ENCODE measurements at places on chromosomes 7 and 10.

DNA sequence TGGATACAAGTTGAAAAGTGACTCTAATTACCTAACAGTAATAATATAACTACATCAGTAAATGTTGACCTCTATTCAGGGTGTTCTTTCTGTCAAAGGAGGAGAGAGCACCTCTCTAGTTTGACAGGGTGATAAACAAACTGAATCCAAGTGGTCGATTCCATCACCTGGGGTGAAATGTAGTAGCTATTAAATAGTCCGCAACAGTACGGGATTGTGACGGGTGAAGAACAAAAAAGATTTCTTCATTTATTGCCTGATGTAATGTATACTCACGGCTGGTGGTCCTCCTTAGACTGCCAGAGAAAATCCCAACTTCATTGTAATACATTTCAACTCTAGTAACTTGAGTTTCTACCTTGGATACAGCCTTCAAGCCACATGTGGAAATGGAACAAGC, 292.5 kb upstream of the CELF2 start:
- no peak for DNase-seq

DNA sequence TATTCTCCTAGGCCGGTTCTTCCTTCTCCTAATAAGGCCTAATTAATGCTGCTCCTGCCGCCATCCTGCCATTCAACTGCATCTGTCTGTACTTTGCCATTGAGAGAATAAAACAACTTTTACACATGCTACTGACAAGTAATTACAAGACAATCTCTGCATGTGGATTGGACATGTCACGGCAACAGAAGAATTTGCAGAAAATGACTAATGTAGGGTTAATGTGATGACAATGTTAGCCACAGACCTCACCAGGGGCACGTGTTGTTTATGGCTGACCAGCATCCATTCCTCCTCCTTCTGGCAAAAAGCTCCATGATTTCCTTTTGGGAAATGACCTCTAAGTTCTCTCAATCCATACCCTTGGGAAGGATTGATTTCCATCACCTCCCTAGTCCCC, 58.0 kb downstream of the NEBL start:
- DNase-seq, result no peak

DNA sequence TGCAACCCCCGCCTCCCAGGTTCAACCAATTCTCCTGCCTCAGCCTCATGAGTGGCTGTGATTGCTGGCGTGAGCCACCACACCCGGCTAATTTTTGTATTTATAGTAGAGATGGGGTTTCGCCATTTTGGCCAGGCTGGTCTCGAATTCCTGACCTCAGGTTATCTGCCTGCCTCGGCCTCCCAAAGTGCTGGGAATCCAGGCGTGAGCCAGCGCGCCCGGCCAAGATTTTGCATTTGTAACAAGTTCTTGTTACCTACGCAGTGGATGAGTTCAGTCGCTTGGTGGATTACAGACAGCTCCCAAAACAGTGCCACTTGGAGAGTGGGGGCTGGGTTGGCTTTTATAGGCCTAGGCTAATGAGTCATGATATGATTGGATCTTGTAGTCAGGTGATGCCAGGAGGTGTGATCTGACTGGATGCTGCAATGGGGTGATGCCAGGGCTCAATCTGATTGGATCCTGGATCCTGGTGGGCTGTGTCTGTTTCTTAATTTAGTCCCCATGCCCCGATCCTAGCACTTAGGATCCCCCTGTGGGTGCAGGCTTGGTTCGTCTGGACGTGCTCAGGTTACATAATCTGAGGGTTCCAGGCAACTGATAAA, 20.3 kb downstream of the SBDS start:
- no peak for DNase-seq

DNA sequence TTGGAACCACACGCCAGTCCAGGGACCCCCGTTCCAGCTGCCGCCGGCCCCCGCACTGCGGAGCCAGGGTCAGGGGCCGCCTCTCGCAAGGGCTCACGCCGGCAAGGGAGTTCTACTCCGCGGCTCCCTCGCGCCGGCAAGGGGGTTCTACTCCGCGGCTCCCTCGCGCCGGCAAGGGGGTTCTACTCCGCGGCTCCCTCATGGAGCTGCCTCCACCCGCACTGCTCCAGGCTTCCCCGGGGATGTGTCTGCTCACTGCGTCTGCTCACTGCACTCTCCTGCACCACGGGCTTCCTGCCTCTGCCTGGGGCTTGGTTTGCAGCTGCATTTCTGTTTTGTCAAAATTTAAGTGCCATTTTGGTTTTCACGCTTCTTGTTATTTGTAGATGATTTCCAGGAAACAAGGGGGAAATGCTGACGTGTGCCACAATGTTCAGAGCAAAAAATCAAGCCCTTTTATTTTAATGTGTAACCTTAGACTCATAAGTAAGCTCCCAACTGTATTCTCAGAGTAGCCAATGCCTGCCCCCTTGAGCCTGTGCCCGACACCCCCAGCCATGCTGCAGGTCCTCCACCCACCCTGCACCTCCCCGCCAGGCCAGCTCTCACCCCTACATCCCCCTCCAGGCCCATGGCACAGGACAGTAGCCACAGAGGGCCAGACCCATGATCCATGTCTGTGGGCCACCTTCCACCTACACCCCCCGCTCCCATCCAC, 246.2 kb downstream of the MAD1L1 start:
- DNase-seq, result peak; percentile 52

GRCh38 chr7:38229884-38230642, 43.4 kb downstream of the TARP start:
- no peak for DNase-seq
